Psoas muscle (tissue), 8 donors: ENCODE measurements at places on chromosomes 4 and X.

- DNase-seq: no peak
These were observed 147.5 kb upstream of the FAM241A start for GRCh38 chr4:111997785-111998184.

DNA sequence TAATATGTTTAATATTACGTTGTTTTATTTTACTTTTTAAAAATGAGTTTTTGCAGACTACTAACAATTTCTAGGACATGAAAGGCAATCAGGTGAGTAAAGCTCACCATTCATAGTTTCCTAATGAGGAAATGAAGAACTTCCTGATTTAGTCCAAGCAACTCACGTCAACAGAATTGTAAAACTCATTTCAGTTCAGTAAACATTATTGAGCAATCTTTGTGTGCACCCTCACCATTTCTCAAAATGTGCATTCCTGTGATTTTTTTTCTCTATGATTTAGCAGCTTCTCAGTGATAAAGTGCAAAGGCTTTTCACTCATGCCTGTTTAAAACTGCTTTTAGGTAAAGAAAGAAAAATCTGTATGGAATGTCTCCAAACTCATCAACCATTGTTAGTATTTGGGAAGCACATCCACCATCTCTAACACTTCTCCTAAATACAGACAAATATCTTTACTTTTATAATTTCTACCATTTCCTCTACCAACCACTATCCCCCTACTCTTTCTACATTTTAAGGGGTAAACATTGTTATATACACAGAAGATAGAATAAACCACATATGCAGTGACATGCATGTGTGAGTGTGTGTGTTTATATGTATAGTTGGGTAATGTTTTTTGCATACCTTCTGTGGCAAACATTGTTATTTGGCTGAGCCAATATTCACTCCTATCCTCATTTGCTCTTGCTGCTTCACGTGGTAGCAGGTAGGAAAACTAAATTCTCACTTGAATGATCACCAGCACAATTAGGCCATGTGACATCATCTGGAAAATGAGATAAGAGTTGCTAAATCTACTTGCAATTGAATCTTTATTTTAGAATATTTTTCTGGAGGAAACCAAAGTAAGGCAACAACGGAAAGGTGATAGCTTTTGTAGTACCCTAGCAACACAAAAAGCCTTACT lies 54.7 kb upstream of the PRDM8 start:
- no peak for DNase-seq

GRCh38 chr4:40608628-40609027 lies 21.0 kb downstream of the RBM47 start:
- no peak for DNase-seq

GRCh38 chrX:155071694-155072280 lies 479 bp downstream of the BRCC3 start:
- peak; percentile 57 for DNase-seq

DNA sequence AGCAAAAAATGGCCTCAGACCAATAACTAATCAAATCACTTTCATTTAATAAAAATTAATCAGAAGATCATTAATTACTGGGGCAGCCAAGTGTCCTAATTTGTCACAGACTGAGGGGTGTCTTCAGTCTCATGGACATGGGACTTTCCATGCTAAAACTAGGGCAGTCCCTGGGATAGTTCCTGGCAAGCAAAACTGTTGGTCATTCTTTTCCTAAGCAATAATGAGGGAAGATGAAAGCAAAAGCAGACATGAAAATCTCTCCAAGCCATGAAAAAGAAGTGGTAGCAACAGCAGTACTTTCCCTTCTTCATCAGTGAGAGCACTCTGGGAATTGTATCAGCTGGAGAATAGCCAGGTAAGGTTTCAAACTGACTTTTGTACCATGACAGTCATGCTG lies 3.7 kb upstream of the ANTXR2 start:
- DNase-seq: no peak

DNA sequence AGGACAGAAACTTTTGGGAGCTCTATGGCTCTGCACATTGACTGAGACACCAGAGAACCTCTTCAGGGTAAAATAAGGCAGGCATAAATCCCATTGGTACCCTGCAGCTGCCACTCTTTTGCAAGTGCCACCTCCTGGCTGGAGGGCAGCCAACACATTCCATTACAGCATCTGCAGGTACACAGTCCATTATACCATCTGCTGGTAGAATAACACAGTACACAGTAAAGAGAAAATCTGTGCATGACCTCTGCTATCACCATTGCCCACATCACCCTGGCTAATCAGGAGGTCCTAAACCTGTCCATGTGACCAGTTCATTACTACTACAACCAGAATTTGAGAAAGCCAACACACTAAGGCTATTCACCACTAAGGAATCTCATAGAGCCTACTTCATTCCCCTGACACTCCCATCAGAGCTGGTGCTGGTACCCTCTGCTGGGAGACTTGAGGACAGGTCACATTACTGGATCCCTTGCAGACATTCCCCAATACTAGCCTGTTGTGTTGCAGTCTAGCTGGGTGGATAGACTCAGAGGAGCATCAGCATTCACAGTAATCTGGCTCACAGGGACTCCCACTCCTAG lies 176.2 kb upstream of the TACR3 start:
- no peak for DNase-seq

GRCh38 chrX:41014776-41015360 lies 70.4 kb upstream of the USP9X start:
- DNase-seq: no peak

DNA sequence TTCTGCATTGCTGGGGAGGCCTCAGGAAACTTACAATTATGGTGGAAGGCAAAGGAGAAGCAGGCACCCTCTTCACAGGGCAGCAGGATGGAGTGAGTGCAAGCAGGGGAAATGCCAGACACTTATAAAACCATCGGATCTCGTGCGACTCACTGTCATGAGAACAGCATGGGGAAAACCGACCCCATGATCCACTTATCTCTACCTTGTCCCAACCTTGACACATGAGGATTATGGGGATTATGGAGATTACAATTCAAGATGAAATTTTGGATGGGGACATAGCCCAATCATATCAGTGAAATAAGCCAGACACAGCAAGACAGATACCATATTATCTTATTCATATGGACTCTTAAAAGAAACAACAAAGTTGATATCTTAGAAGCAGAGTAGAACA lies 134.9 kb downstream of the C4orf33 start:
- DNase-seq: no peak

DNA sequence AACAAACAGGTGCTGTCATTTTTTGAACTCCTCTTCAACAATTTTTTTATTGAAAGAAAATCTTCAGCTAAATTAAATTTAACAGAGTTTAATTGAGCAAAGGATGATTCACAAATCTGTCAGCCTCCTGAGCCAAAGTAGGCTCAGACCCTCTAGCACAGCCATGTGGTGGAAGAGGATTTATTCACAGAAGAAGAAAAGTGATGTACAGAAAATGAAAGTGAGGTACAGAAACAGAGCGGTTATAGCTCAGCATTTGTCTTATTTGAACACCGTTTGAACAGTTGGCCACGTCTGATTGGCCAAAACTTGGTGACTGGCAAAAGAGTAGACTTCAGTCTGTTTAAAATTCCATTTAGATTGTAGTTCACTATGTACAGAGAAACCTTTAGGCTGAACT lies 217.3 kb downstream of the SPANXN1 start:
- DNase-seq: no peak

- DNase-seq: no peak
These were observed 20.5 kb downstream of the SPIN4 start for GRCh38 chrX:63330681-63331080.
